Vagina (tissue), 2 donors: ENCODE measurements at places on chromosomes 7 and 10. TPM values are rescaled to one million over a fixed set of nuclear protein-coding genes. Genes with fewer than 3 reads are reported as not detected.

DNA sequence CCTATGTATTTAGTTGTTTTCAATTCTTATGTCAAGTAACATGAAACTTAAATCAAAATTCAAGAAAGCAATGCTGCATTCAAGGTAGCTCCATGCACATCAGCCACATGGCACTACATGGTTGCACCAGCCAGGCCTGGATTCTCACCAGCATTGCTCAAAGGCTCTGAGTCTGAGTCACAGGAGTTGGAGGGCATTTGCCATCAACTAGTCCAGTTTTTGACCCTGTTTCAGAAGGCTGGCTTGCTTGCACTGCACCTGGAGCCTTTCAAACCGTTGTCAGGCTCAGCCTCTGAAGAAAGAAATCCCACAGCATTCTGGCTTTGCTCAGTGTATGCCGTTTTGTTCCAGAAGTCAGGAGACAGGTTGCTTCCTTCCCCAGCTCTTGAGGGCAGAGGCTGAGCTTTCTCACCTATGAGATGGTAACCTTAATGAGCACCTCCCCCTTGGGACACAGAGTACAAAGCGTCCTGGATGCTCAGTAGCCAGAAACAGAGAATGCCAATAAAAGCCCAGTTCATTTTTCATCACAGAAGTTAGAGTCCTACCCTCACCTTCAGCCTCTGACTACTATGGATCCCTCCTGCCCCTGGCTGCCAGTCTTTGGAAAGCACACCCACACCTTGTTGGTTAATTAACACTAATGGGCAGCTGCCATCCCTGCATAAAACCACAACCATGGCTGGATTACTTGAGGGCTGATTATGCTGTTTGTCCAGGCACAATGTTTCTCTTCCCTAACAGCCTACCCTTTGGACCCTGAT lies 288.4 kb upstream of the LRRTM3 start:
- no peaks in the 10 kb centered on the region for H3K4me1 ChIP-seq
- no peak overlapping the region for H3K4me3 ChIP-seq
- H3K27me3 ChIP-seq, result no peaks in the 10 kb centered on the region
- no peaks in the 10 kb centered on the region for H3K36me3 ChIP-seq
- no peak overlapping the region for H3K27ac ChIP-seq

GRCh38 chr7:134874407-134874806 lies 95.0 kb downstream of the CALD1 start:
- no peak overlapping the region for H3K4me3 ChIP-seq
- H3K27ac ChIP-seq, result peak overlapping the region; percentile 15
- no peaks in the 10 kb centered on the region for H3K27me3 ChIP-seq
- H3K4me1 ChIP-seq, result peaks cover 5% of the 10 kb centered on the region
- H3K36me3 ChIP-seq, result no peaks in the 10 kb centered on the region
- no peak for DNase-seq

DNA sequence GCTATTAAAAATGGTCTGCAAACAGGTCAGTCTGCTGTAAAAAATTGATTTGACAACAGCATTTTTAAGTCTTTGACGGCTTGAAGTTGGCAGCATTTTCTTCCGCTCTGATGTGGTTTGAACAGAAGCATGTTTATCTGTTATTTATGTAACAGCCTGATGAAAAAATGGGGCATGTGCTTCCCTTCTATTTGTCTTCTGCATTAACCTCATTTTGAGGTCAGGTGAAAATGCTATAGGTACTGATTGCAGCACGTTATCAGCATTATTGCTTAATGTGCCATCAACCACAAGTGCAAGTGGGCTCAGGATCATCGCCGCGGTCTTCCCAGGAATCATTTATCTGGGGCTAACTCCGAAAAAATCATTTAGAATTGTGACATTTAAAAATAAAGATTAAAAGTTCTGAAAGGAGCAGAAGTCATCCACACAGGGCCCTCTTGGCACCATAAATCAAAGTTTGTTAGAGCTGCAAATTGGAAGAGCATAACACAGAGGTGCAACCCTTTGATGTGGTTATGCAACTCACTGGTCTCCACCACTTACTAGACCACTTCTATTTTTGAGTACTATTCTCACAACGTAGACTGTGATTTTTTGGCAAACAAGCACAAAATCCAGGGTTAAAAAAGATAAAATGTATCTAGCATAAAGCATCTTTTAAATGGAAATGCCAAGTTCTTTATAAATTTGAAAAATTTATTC lies 307.7 kb downstream of the MDFIC start:
- no peak overlapping the region for H3K27ac ChIP-seq
- H3K4me1 ChIP-seq, result no peaks in the 10 kb centered on the region
- H3K27me3 ChIP-seq, result no peaks in the 10 kb centered on the region
- H3K36me3 ChIP-seq, result no peaks in the 10 kb centered on the region

ARL3 gene
- total RNA-seq, result 7.4 TPM

DNA sequence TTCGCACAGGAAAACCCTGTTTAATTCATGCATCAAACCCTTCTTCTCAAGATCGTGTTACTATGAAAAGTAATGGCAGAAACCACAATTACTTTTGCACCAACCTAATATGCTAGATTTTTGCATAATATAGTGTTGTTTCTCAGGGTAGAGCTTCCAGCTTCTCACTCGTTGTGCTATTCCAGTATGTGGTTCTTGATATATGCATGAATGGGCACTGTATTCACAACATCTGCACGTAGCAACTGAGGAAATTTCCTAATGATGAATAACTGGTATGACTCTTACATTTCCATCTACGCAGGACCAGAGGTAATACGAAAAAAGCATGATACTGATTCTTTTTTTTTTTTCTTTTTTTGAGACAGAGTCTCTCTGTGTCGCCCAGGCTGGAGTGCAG lies 326.6 kb upstream of the GALNT17 start:
- no peaks in the 10 kb centered on the region for H3K4me1 ChIP-seq
- no peak overlapping the region for H3K4me3 ChIP-seq
- no peak for DNase-seq
- no peaks in the 10 kb centered on the region for H3K36me3 ChIP-seq
- no peaks in the 10 kb centered on the region for H3K27me3 ChIP-seq
- H3K27ac ChIP-seq, result no peak overlapping the region

GRCh38 chr7:103793614-103794013 lies 195.8 kb downstream of the RELN start:
- H3K4me3 ChIP-seq, result no peak overlapping the region
- no peaks in the 10 kb centered on the region for H3K4me1 ChIP-seq
- DNase-seq, result no peak
- H3K27ac ChIP-seq, result no peak overlapping the region

DNA sequence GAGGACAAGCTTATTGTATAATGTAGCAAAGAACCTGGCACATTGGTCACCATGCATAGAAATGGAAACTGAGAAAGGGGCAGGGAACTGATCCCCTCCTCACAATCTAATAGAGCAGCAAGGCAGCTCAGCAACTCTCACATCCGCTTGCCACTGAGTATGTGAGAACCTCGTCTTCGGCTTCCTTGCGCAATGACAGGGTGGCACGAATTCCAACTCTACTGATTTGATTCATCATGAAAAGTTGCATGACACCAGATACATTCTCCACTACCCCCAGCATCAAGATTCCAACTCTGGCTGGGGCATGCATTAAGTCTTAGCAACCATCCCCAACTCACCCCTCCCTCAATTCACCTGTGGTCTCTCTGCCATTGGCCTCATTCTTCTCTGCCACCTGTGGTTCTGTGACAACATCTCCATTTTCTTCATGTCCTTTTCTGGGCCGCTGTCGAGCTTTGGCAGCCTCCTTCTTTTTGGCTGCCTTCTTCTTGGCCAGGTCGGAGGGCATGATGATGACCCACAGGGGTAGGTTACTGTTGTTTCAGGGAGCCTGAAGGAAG lies 976 bp downstream of the ABCF2 start:
- H3K36me3 ChIP-seq, result no peaks in the 10 kb centered on the region
- H3K4me3 ChIP-seq, result peak overlapping the region; percentile 92
- no peak overlapping the region for H3K27ac ChIP-seq
- no peak for DNase-seq

DNA sequence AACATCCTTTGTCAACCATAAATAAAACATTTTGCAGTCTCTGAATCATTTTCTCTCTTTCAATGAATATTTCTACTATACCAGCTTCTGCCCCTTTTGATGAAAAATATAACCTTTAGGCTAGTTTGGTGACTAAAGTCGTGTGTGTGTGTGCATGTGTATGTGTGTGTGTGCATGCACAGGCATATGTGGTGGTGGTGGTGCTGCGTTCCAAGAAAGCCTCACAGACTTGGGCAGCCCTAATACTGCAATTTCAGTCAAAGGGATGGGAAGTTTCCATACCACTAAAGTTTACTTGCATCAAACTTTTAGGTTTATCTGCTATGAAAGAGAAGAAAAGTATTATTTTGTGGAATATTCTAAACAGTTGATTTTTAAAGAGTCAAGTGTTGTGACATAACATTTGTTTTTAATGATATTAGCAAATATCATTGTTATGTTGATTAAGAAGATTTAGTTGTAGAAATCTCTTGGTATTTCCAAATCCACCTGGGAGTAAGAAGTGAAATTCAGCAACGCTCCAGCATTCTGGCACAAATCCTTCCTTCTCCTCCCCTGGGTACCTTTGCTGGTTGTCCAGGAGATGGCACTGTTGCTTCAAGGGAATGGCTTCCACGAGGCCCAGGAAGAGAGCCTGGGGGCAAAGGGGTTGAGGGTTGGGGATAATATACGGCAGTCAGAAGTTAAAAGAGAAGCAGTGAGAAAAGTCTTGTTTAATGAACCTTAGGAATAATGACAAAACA lies 41.5 kb downstream of the ASB4 start:
- no peaks in the 10 kb centered on the region for H3K27me3 ChIP-seq
- no peaks in the 10 kb centered on the region for H3K4me1 ChIP-seq
- DNase-seq, result no peak
- H3K4me3 ChIP-seq, result no peak overlapping the region
- H3K36me3 ChIP-seq, result no peaks in the 10 kb centered on the region

- DNase-seq, result no peak
- H3K27ac ChIP-seq, result no peak overlapping the region
- H3K4me1 ChIP-seq, result no peaks in the 10 kb centered on the region
- H3K27me3 ChIP-seq, result no peaks in the 10 kb centered on the region
- H3K4me3 ChIP-seq, result no peak overlapping the region
Measured at GRCh38 chr7:52273685-52274610, 761.5 kb upstream of the POM121L12 start.

GRCh38 chr10:110502072-110502845 lies 4.6 kb downstream of the DUSP5 start:
- H3K27me3 ChIP-seq, result no peaks in the 10 kb centered on the region
- no peak overlapping the region for H3K4me3 ChIP-seq
- DNase-seq, result no peak
- no peaks in the 10 kb centered on the region for H3K36me3 ChIP-seq
- H3K4me1 ChIP-seq, result peaks cover 56% of the 10 kb centered on the region

DNA sequence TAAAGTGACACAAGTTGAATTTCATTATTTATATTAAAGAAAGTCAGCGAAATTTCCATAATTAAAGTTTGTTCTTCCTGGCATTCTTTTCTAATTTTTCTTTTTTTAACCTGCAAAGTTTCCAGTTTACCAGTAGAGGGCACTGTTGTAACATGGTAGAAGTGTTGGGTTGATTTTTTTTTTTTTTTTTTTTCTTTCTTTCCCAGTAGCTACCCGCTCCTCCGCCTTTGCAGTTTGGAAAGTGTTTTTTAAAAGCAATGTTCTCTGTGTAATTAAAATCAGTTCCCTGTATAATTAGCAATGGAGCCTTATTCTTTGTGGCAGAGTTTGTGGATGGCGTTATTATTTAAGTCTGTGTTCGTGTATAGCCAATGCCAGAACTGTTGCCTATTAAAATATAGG lies 53.7 kb downstream of the TAF3 start:
- no peaks in the 10 kb centered on the region for H3K4me1 ChIP-seq
- DNase-seq, result no peak
- no peak overlapping the region for H3K4me3 ChIP-seq
- H3K27ac ChIP-seq, result no peak overlapping the region
- no peaks in the 10 kb centered on the region for H3K27me3 ChIP-seq
- no peaks in the 10 kb centered on the region for H3K36me3 ChIP-seq

- no peaks in the 10 kb centered on the region for H3K27me3 ChIP-seq
- no peak overlapping the region for H3K27ac ChIP-seq
- no peaks in the 10 kb centered on the region for H3K4me1 ChIP-seq
Measured at GRCh38 chr10:59271160-59271559, 91.2 kb downstream of the FAM13C start.

ACBD7 gene
- not detected for total RNA-seq

GRCh38 chr10:129932182-129932581 lies 31.9 kb downstream of the EBF3 start:
- no peak for DNase-seq
- no peaks in the 10 kb centered on the region for H3K27me3 ChIP-seq
- H3K36me3 ChIP-seq, result no peaks in the 10 kb centered on the region

DNA sequence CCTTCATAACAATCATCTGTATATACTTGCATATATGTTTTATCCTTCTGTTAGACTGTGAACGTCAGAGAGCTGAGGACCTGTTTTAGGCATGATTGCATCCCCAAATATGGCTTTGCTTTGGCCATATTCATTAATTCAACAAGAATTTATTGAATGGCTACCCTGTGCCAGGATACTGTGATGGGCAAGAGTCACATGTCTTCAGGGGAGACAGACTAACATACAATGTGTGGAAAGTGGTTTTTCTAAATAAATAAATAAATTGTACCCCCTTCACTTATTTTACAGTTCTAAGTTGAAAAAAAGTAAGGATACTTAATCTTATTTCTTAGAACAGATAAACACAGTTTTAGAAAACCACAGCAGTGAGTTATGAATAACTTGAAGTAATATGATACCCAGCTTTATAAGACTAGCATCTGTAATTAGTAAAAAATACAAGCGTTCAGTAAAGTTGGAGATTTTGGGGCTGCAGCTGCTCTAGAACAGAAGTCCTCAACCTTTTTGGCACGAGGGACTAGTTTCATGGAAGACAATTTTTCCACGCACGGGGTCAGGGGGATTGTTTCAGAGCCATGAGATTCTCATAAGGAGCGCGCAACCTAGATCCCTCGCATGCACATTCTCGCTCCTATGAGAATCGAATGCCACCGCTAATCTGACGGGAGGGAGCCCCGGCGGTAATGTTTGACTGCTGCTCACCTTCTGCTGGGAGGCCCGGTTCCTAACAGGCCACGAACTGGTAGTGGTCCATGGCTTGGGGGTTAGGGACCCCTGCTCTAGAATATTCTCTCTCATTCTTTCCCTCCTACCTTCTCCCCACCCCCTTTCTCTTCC lies 89.4 kb upstream of the MTPN start:
- H3K27ac ChIP-seq, result no peak overlapping the region
- no peak for DNase-seq
- no peaks in the 10 kb centered on the region for H3K27me3 ChIP-seq
- H3K36me3 ChIP-seq, result no peaks in the 10 kb centered on the region
- H3K4me1 ChIP-seq, result no peaks in the 10 kb centered on the region

GRCh38 chr10:42790835-42791234 lies 8.2 kb downstream of the BMS1 start:
- H3K27ac ChIP-seq, result no peak overlapping the region
- H3K36me3 ChIP-seq, result peaks cover 72% of the 10 kb centered on the region
- H3K27me3 ChIP-seq, result no peaks in the 10 kb centered on the region
- no peaks in the 10 kb centered on the region for H3K4me1 ChIP-seq
- no peak overlapping the region for H3K4me3 ChIP-seq
- DNase-seq, result no peak
